ENCODE measurements at places on chromosomes 6 and 20.

- peak; percentile 74 for DNase-seq
These were observed 68.8 kb downstream of the GJA1 start for GRCh38 chr6:121504227-121504626.

- DNase-seq, result no peak
These were observed 207.5 kb upstream of the ADGRB3 start for GRCh38 chr6:68427630-68428029.

- no peak for DNase-seq
These were observed 307.0 kb upstream of the PRDM1 start for GRCh38 chr6:105779110-105779509.

DNA sequence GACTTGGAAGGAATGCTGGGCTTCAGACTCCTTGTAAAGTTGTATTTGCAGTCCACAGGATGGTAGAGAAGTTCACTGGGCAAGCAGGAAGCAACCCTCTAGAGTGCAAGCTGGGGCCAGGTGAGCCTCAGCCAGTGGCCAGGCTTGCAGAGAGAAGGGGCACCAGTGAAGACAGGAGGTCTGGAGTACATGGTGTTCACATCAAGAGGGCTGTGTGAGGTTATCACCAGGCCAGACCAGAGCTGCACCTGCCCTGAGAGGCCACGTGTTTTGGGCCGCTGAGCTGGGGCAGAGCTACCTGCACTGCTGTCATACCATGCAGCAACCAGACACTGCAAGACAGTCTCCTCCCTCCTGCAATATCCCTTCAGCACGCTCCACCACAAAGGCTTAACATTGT, 79.0 kb downstream of the SH3BGRL2 start:
- DNase-seq, result no peak

DNA sequence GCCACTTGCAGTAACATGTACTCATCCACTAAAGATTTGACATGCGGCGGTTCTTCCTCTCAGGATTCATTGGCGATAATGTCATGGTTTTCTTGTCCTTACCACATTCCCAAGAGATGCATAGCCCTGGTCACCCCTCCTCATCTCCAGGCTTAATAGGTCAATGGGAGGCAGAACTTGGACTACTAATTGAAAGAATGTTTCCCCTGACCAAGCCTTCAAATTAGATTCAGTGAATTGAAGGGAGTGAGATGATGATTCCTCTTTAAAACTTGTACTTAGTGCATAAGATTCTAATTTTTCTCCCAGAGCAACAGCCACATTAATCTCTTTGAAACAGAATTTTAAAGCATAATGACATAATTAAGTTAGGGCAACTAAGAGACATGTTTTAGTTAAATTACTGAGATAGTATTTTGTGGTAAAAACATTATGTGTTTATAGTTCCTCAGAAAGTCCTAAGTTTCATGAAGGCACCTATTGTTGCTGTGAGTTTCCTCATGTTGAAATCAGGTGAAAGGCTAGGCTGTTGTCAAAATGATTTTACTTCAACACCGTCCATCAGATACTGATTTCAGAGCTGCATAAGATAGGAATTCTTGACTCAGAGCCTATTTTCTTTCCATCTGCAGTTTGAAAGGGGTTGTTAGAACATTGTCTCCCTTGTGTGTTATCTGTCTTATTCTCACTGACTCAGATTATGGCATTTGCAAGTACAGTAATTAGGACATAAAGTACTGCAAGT, 48.5 kb downstream of the STK4 start:
- DNase-seq, result peak; percentile 97

- DNase-seq, result no peak
These were observed 15.7 kb upstream of the SGK2 start for GRCh38 chr20:43543138-43543537.

GRCh38 chr6:157548635-157549467, 167.9 kb downstream of the ZDHHC14 start:
- DNase-seq, result no peak

GRCh38 chr20:2261046-2261485, 34.7 kb upstream of the TGM3 start:
- no peak for DNase-seq

DNA sequence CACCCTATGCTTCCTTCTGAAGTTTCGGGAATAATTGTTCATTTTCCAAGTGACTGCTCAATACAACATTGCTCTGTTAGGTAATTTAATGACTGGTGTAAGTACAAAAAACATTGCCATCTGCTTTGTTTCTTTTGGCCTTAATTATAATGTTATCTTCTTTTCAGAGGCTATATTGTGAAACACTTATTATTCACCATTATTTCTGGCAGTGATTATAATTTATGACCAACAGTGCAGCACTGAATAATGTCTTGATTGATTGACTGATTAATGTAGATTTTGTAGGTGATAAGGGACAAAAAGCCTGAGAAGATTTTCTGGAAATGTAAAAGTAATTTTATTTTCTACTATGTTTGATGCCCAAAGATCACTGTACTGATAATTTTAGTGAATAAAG, 377.7 kb downstream of the PLCB1 start:
- no peak for DNase-seq

- no peak for DNase-seq
These were observed 7.7 kb downstream of the ISM1 start for GRCh38 chr20:13228771-13229170.

DNA sequence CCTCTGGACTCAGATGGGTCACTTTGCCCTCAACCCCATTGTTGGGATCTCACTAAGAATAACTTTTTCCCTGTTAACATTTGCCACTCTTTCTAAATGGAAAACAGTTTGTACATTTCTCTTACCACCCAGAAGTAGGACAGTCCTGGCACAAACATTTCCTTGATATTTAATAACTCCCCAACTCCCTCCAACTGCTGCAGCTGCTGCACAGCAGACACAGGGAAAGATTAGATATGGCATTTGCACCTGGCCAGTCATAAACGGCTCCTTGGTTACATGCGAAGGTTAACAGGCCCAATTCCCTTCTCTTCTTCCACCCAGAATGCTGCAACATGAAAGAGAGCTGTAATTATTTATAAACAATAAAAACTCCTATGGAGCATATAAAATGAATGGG, 55.9 kb upstream of the SOX4 start:
- DNase-seq, result no peak

- DNase-seq, result no peak
These were observed 15.7 kb downstream of the GSTA3 start for GRCh38 chr6:52893803-52894202.

DNA sequence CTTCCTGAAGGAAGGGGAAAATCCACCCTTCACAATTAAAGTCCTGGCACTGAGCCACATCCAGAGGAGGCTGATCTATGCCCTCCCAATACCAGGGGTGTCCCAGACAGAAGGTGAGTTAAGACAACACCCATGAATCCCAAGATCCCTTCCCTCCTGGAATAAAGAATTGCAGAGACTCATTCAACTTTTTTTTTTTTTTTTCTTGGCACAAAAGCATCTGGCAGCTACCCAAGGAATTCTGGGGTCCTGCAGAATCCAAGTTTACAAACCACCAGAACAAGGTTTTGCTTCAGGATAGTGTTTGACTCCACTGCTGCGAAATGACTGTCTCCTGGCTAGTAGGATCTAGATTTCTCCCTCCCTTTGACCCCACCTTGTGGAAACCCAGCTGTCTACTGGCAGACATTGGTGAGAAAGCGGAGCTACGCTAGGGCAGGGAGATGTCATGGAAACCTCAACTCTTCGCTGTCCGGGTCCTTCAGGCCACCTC, 37.4 kb downstream of the JAG1 start:
- DNase-seq, result peak; percentile 62

GRCh38 chr20:63533388-63533787, 3.8 kb downstream of the PTK6 start:
- DNase-seq, result no peak

DNA sequence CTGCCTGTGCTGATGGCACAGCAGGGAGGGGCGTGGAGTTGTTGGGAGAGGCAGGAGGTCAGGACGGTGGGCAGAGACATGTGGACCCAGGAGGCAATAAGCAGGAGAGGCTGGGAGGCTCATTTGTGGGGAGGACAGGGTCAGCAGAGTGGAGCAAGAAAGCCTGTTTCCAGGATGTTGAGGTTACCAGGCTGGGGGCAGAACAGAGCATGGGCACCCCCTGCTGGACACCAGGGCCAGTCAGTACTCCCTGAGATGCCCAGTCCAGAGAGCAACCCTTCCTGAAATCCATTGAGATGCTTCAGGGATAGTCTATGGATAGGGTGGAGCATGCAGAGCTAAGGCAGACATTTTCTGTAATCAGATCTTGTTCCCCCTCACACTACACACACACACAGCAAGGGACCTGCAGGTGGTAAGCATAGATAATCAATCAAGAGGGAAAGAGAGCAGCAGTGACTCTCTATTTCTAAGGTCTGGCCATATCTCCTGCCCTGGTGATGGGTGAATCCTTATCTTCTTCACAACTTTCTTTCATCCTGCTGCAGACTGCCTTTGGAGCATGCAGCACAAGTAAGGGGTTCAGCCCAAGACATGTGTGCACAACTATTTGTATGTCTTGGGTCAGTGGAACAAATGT, 41.7 kb downstream of the MOCS1 start:
- peak; percentile 76 for DNase-seq

GRCh38 chr20:36199345-36200257, 36.7 kb upstream of the AAR2 start:
- peak; percentile 75 for DNase-seq

DNA sequence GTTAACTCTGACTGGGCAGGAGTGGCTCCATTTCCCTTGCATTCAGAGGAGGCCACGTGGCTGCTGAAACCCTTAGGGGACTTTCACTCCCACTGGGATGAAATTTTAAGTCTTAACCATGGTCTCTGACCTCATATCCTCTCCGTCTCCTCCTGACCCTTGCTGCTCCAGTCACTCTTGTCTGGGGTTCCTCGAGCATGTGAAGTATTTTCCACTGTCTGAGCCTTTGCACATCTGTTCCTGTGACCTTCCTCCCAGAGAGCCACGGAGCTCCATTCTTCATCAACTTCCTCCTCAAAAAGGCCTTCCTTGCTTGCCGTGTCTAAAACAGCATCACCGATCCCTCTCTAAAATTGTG, 153.0 kb upstream of the UST start:
- peak; percentile 40 for DNase-seq

DNA sequence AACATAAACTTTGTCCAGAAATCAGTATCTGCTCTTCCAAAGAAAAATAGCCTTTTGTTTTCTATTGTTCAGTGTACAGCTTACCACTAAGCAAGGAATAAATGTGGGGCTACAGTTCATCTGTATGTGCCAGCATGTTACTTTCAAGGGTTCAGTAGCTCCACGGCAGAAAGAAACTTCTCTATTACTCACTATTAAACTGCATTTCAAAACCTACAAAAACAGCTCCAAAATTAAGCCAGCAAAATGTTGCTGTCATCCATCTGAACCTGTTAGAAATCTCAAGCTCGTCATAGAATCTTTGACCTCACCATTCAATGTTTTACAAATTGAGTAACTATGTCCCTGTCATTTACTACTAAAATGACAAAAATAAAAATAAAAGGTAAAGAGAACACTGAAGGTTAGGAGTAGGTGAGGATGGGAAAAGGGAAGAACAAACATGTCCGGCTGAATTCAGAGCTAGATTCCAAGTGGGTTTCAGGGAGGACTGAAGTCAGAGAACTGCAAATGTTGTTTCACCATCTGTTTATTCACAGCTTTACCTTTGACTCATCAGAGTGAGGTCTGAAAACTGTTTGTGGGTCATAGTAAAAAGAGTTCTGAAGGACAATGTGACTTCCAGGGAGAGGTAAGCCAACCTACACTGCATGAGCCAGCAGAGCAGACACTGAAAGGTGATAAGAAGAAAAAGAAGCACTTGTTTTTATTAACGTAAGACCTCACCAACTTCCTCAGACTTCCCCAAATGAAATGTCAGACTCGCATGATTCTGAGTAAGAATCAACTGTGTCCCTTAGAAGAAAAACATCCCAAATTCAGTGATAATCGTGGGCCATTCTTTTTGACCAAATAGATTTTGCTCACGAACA, 62.0 kb downstream of the ATXN1 start:
- DNase-seq, result peak; percentile 37

- no peak for DNase-seq
These were observed 47.5 kb downstream of the TRAM2 start for GRCh38 chr6:52529311-52529710.

DNA sequence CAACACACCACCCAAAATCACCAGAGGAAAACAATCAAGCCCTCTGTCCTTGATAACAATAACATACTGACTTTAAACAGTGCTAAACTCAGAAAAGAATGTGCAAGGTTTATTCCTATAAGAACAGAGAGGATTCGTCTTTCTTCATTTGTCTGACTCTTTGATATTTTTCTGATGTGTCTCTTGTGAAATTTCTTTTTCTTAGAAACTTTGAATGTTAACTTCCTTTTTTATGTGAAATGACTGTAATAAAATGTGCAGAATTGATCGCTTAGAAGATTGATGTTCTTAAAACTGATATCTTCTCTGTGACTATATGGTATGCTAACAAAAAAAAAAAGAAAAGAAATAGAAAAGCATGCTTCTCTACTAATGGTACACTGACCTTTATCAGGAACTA, 947.4 kb upstream of the CITED2 start:
- DNase-seq, result no peak

DNA sequence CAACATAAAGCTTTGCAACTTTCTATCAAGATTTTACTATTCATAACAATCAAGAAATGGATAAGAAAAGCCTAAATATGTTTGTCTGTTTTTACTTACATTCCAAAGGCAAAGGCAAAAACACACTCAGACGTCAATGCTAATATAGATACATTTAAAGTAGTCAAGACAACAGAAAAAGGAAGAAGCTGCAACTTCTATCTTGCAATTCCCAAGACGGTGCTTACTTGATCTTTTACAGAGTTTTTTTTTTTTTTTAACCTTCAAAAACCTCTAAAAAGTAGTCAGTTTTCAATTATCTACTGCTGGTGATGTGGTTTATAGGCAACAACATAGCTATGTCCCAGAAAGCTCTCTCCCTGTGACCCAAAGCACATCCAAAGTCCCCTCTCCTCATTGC, 58.1 kb downstream of the EPB41L2 start:
- no peak for DNase-seq

DNA sequence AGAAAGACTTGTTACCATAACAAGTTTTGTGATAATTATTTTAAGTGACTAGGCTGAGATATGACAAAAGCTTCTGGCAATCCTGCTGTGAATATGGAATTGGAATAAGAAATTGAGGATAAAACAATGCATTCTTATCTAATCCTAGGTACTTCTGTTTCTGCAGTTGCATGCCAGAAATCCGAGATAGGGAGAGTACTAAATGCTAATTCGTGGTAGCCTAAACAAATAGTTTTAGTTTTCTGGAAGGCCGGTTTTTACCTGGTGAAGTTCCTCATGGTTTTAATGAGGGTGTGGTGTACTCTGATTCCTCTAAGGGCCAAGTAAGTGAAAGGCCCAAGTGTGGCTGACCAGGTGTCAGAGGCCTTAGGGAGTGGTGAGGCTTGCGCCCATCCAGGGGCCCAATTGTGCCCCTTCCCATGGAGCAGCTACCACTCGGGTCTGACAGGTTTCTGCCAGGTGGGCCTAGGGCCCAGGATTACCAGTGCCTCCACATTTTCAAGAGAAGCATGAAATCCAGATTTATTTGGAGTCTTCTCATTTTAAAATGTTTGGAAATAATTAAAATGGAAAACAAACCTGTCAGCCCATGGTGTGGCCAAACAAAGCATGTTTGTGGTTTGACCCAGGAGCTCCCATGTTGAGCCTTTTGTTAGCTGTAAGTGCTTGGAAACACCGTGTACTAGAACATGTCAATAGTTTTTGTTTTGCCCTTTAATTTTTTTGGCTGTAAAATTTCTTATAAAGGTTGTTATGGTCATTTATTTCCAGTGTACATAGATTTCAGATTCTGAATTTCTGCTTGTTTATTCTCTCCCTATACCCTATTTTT, 6.6 kb downstream of the PLCB4 start:
- no peak for DNase-seq

- no peak for DNase-seq
These were observed 45.4 kb downstream of the SLC24A3 start for GRCh38 chr20:19257865-19258264.
